ENCODE measurements at places on chromosomes 12 and 14. TPM values are rescaled to one million over a fixed set of nuclear protein-coding genes. Genes with fewer than 3 reads are reported as not detected.
A peak's percentile ranks its signal among the peaks of the same experiment; 100 is the strongest.

Gene DENND5B
- 0.19 TPM for total RNA-seq

Gene IKZF4
- 24.3 TPM for total RNA-seq

Gene OAS2
- 111 TPM for total RNA-seq

Gene DNAJC22
- not detected for total RNA-seq

Gene ANGEL1
- total RNA-seq: 16.4 TPM

Gene SLC6A15
- total RNA-seq: not detected

Gene FLVCR2
- 3.6 TPM for total RNA-seq

Gene GLI1
- total RNA-seq: 1.2 TPM

Gene IFI27
- 67.3 TPM for total RNA-seq

Gene ACRBP
- 0.47 TPM for total RNA-seq

Gene TBC1D30
- 1.7 TPM for total RNA-seq

Gene NANOG
- not detected for total RNA-seq

Gene AMN
- 0.35 TPM for total RNA-seq

Gene A2M
- total RNA-seq: not detected

- DNase-seq: no peak
Measured at GRCh38 chr12:5176036-5176435, 132.4 kb downstream of the KCNA5 start.

DNA sequence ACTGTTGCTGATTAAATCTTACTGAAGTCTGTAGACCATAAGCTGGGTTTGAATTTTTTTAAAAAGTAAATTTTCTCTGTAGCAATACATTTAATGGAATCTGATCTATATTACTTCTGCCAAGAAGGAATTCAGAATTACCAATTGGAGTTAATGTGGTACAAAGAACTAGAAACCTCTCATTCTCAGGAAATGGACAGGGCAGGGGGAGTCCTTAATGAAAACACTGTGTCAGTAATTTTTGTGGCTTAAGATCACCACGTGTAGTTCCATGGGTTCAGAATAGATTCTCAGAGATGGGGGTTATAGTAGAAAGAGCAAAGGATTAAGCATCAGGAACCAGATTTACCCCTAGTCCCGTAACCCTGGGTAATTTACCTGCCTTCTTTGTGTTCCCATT lies 30.3 kb downstream of the FBXL14 start:
- no peak for DNase-seq

DNA sequence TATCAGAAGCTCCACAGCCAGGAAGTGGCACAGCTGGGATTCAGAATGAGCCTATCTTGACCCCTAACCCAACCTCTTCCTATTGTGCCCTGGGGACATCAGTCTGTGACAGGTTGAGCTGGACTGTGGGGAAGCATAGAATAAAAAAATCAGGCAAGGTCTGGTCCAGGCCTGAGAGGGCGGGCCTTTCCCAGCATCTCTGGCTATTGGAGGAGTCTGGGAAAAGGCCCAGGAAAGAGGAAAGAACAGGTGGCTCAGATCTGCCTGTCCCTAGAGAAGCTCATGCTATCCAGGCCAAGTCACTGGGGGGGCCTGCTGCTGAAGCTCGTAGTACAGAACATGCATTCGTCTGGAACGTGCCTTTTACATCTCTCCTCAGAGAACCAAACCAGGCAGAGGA lies 100.5 kb downstream of the PPM1H start:
- DNase-seq: no peak

DNA sequence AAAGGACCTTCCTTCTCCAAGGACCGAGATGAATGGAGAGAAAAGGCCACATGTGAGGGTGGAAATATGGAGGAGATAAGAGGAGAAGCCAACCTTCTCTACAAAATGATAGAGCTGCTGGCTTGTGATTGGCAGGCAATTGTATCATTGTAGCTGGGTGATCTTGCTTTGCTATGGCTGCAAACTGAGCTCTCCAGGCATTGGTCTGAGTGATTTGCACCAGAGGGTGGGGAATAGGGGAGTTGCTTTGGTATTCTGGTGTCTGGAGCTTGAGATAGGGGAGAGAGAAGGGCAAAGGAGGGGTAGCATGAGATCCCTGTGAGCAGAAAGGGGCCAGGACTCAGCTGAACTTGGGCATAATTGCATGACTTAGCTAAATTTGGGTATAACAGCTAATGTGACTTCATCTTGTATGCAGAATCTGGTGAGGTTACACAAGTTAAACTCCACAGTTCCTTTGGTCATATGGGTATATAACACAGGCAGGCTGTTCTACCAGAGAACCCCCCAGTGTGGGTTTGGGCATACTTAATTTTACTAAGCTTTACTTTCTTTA lies 72.0 kb downstream of the FOS start:
- DNase-seq: no peak

DNA sequence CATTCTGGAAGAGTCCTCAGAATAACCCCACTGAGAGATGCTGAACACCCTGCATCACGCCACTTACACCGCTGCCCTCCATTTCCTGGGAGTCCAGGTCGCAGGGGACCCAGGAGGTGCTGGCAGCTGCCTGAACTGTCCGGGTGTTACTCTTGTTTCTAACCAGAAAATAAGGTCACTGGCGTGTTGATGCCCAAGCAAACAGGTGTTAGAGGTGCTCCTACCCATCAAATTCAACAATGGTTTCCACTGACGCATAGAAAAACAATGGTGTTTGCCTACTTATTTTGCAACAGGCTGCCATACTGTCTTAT lies 23.8 kb downstream of the PITPNM2 start:
- no peak for DNase-seq

DNA sequence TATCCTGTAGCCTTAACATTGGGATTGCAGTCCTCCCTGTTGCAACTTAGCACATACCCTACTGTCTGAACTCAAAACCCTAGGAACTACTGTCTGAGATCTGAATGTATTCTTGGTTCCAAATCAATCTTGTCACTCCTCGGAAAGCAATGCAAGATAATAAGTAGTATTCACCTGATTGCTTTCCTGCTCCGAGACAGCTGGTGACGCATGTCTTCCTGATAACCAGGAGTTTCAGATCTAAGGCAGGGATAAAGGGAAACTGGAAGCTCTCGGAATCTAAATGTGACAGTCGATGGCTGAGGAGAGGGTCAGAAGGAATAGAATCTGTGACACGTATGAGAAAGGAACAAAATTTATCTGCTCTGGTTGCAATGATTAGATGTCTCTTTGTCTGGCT lies 67.6 kb downstream of the RMST start:
- no peak for DNase-seq

DNA sequence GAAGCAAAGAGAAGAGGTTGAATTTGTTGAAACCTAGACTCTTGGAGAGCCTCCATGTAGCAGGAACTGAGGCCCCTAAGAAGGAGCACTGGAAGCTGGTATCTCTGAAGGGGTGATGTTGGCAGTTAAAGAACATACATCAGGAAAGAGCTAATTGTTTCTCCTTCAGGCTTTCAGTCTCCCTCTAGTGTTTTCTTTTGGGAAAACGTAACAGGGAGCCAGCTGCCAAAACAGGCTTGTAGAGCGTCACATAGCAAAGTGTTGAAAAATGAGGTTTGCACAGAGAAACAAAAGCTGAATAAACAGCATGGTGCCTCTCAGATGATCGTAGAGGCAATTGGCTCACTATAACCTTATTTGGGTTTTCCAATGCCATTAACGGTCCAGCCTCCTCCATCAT lies 46.9 kb upstream of the CAND1 start:
- DNase-seq: no peak

DNA sequence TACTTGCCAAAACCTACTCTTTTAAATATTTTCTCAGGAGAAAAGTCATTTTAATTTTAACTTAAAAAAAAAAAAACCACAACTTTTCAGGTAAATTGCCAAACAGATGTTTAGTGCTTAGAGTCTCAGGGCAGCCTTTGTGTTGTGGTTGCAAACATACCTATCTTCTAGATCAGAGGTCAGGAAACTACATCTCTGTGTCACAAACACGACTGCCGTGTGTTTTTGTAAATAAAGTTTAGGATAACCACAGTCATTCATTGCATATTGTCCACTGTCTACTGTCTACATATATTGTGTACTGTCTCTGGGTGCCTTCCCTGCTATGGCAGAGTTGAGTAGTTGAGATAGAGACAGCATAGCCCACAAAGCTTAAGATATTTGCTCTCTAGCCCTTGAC lies 48.9 kb downstream of the DYRK2 start:
- DNase-seq: peak; percentile 81

DNA sequence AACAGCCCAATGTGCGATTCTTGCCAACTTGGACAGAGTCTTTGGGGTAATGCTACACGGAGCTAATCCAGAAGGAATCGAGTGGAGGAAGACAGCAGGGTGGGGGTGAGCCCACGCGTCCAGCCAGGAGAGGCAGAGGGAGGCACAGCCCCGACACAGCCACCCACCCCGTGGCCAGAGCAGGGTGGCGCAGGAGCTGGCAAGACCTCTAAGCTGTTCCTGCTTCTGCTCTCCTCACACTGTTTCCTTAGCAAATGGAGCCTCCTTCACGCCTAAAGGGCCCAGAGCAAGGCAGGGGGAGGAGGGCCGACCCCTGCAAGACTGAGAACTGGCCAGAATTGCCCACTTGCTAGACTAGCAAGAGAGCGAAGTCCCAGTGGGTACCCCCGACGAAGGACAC lies 91.5 kb downstream of the FBXL14 start:
- DNase-seq: no peak

GRCh38 chr12:76226397-76226796 lies 121.8 kb downstream of the BBS10 start:
- DNase-seq: no peak

- no peak for DNase-seq
Measured at GRCh38 chr14:54579621-54580020, 12.7 kb downstream of the SAMD4A start.

- no peak for DNase-seq
Measured at GRCh38 chr12:67086116-67086515, 183.0 kb upstream of the CAND1 start.

GRCh38 chr12:24846689-24847088 lies 102.2 kb downstream of the BCAT1 start:
- no peak for DNase-seq

GRCh38 chr12:3705354-3705675 lies 47.6 kb downstream of the CRACR2A start:
- DNase-seq: no peak

GRCh38 chr12:56591126-56591525 lies 39.0 kb downstream of the BAZ2A start:
- DNase-seq: no peak

- DNase-seq: no peak
Measured at GRCh38 chr12:105906561-105906960, 232.2 kb downstream of the NUAK1 start.

- DNase-seq: peak; percentile 74
Measured at GRCh38 chr14:50736932-50737419, 68.9 kb upstream of the SAV1 start.

- no peak for DNase-seq
Measured at GRCh38 chr14:61518403-61518802, 176.9 kb upstream of the HIF1A start.

DNA sequence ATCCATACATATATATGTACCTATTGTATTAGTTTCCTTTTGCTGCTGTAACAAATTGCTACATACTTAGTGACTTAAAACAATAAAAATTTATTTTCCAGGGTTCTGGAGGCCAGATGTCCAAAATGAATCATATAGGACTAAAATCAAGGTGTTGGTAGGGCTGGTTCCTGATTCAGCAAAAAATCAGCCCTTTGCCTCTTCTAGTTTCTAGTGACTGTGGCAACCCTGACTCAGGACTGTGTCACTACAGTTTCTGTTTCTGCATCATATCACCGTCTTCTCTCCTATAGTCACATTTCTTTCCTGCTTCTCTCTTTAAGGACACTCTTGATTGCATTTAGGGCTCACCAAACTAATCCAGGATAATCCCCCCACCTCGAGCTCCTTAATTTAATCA lies 386.3 kb upstream of the TBX3 start:
- DNase-seq: no peak

DNA sequence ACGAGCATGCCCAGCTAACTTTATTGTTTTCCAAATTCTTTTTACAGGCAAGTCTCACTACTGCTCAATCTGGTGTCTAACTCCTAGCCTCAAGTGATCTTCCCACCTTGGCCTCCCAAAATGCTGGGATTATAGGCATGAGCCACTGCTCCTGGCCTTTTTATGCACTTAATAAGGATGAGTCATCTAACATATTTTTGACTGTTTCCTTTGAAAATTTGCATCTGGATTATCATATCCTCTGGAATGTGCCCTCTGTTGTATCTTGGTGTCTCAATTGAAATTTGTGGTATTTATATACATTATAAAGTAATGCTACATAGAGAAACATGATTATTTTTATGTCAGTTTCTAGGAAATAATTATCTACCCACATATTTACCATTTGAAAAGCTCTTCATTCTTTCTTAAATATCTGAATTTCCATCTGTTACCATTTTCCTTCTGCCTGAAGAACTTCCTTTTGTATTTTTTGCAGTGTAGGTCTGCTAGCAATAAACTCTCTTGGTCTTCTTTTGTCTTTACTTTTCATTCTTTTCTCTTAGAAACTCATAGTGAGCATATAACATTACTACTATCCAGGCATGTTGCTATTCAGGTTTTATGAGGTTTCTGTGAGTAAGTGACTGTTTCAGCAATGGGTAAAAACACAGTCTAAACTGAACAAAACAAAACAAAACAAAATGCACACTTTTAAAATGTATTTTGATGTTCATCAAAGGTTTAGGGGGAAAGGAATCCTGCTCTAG lies 52.8 kb upstream of the CNOT2 start:
- DNase-seq: no peak

- DNase-seq: no peak
Measured at GRCh38 chr14:95025218-95025617, 132.1 kb downstream of the DICER1 start.
